ENCODE measurements at places on chromosomes 4 and X.

DNA sequence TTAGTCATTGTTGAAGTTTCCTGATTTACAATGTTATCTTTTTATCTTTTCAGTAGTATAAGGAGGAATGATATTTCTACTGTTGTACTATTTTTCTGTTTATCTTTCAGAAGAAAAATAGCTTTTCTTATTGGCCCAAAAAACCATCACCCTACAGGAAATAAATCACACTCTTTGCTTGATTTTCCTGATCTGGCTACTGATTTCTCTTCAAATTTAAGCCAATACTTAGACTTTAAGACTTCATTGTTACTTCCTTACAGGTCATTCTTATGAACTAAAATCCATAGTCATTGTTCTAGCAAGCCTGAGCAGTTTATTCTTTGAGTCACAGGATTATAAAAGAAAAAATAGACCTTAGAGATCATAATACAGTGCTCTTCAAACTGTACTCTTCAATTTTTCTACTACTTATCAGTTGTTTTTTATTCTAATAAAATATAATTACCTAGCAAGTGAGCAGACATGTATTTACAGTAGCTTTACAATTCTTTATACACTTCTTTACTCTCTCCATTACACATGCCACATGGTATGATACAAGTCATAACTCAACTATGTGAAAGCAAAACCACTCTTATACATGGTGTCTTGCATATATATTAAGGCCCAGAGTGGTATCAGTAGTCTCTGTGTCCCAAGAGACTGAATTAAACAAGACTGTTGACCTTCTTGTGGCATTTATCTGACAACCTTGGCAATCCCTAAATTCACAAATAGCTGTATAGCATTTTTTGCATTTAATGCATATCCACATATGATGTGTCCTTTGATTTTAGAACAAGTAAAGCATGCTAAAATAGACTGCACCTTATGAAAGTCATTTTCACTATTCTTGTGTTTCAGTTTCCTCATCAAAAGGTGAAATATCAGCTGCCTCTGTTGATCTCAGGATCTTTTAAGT is 47.9 kb downstream of the TET2 start:
- no peak for DNase-seq

DNA sequence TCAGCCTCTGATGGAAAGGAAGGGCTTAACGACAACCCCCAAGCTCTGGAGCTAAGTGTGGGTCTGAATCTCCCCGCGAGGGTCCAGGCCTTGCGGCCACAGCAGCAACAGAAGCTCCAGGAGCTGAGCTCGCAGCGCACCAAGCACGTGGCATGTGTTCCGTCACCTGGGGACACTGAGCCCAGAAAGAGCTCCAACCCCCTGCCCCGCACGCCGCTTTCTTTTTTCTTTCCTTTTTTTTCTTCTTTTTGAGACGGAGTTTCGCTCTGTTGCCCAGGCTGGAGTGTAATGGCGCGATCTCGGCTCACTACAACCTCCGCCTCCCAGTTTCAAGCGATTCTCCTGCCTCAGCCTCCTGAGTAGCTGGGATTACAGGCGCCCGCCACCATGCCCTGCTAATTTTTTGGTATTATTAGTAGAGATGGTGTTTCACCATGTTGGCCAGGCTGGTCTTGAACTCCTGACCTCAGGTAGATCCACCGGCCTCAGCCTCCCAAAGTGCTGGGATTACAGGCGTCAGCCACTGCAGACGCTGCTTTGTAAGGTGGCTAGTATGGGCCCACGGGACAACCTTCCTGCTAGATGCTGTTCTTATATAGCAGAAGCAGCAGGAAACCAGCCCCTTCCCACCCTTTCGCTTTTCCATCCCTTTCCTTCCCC is 685 bp upstream of the TNIP2 start:
- no peak for DNase-seq

GRCh38 chr4:25486171-25486570 is 109.1 kb downstream of the ANAPC4 start:
- DNase-seq, result no peak

DNA sequence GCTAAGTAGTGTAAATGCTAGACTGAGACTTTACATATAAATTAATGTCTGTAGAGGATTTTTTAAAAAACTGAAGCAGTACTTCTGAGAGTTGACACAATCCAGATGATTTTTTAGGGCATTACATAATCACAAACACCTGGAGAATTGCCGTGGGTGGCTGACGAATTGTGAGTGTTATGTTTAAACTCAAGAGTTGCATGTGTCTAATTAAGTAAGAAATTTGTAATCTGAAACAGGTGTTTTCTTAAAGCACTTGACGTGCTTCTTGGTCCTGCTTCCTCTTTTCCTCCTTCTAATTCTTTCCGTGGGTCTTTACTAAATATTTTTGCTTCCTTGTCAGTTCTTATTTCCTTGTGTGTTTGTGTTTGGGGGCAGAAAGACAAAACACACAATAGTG is 27.8 kb downstream of the PIR start:
- no peak for DNase-seq

DNA sequence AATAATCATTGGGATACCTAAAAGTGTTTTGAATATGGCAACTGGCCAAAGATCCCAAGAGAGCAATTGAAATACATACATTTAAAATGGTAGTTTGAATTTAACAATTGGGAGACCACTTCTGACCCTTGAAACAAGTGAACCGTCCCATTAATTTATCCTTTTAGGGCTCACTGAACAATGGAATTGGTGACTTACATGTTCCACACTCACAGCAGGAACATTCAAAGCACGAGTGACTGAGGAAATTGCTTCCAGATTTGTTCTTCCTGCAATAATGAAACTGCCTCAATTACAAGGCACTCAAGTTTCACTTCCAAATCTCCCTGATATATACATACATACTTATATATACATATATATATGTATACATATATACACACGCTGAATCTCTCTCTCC is 20.6 kb downstream of the SLC39A8 start:
- no peak for DNase-seq

DNA sequence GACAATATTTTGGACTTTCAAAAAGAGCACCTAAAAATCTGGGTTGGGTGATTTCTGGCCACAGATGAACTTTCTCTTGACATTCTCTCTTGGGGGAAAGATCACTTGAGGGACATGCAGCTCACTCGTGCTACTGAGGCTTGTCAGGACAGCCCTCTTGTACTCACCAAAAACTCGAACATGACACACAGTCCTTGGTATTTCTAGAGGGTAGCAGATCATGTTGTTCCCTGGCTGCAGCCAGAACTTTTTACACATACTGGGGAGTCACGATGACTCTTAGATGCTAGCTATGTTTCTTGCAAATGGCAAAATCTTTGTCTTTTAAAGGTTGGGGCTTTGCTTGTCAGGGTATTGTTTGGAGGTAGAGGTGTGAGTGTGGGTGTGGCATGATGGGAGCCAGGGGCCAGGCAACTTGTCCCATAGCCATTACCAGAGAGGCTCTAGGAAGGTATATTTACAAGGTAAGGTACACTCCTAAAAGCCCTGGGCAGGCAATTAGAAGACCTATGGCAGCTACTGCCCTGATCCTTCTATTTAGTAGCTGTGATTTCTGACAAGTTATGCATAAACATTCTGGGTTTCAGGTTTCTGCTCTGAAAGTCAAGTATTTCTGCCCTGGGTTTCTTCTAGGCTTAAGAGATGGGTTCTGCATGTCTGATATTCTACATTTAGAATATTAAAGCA is 241.7 kb upstream of the TLL1 start:
- no peak for DNase-seq

- no peak for DNase-seq
These were observed 71.7 kb downstream of the IDS start for GRCh38 chrX:149433451-149433850.

GRCh38 chrX:68672581-68673318 is 25.3 kb downstream of the STARD8 start:
- no peak for DNase-seq

- no peak for DNase-seq
These were observed 25.3 kb upstream of the NWD2 start for GRCh38 chr4:37219242-37219641.

GRCh38 chrX:116694046-116694445 is 231.3 kb upstream of the CT83 start:
- no peak for DNase-seq

DNA sequence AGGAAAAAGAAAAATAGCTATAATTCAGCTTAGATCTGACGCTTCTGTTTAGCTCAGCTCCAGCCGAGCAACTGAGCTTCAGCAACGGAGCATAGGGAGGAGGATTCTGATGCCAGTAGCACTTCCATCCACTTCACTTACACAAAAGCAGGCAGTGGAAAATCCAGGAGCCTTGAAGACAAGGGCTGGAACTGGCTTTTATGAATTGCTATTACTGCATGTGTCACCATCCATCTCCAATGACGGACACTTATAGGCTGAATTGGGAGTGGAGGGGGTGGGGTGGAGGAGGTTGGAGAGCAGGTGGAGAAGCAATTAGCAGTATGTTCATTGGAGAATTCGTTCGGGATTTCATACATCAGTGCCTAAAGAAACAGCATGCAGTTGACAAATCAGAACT is 15.6 kb downstream of the ENOX2 start:
- no peak for DNase-seq

DNA sequence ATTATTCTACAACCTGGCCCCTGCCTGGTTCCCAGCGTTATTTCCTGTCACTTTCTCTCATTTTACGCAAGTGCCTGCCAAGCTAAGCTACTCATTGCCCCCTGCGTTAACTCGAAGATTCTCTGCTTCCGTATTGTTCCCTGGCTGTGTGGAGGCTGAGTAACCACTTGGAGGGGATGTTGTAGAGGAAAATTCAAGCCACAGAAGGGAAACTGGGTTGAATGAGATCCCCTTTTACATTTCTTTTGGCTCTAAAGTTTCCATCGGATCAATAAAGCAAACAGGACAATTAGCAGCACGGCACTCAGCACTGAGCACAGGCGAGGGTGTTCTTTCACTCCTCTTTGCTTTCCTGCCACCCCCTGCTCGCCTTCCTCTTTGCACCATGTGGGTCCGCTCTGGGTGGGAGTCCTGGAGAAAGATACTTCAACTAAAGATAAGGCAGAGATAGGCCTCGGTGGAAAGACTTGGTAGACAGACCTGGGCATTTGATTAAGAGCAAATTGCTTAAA is 4.2 kb upstream of the TMSB4X start:
- DNase-seq, result peak; percentile 44

DNA sequence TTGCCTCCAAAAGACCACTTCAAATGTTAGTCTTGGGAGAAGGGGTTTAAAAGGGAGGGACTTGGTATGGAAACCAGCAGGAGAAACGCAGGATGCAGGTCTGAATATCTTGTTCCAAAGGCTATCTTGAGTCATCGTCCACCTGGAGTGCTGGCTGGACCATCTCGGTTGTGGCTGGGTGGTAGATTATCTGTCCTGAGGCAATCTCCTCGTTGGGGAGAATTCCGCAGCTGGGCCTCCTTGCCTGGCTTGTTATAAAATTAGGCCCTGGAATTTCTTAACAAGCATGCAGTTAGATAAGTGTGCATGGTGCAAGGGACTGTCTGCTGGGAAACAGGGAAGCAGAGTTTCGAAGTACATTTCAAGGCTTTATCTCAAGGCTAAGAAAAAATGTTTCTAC is 2045.7 kb upstream of the TENM3 start:
- no peak for DNase-seq

DNA sequence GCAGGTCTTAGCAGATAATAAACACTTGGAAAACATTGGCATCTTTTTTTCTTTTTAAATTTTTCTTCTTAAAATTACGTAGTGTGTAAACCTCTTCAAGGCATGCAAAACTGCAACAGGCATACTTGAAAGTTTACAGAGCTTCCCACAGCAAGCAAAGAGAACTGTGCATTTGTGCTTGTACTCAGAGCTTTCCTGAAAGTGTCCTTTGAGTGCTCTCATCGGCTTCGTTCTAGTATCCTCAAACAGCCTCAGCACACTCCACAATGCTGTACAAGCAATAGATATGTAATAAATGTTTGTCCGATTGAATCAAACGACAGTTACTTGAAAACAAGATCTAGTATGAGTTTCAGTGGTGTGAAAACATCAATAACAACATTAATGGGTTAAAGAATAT is 227.5 kb downstream of the PAPSS1 start:
- no peak for DNase-seq

- no peak for DNase-seq
These were observed 947.8 kb downstream of the C4orf33 start for GRCh38 chr4:130043732-130044160.

- no peak for DNase-seq
These were observed 6.7 kb upstream of the SPON2 start for GRCh38 chr4:1179089-1179441.

- DNase-seq, result no peak
These were observed 32.9 kb upstream of the PRPS2 start for GRCh38 chrX:12758291-12758690.

DNA sequence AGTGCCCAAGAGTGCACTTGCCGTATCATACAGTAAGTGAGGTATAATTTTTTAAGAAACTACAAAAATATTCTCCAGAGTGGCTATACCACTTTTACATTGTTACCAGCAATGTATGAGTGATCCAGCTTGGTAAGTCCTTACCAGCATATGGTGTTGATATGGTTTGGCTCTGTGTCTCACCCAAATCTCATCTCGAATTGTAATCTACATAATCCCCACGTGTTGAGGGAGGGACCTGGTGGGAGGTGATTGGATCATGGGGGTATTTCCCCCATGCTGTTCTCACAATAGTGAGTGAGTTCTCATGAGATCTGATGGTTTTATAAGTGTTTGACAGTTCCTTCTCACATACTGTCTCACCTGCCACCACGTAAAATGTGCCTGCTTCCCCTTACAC is 44.8 kb downstream of the RBMX start:
- DNase-seq, result no peak

DNA sequence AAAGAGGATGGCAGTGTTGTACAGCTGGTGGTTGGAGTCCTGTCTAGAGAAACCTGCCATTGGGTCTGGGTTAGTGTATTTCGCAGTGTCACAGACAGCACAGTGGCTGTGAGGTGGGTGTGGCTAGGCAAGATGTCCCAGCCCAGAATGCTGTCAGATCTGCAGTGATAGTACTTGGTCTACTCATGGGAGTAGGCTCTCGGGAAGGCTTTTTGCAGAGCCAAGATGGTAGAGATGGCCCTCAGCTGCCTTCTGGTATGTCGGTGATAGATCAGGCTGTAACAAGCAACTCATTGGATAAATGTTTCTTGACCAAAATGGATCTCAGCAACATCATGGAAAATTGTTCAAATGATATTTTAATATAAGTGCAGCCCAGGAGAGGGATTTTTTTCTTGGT is 84.3 kb upstream of the WDR1 start:
- DNase-seq, result no peak

DNA sequence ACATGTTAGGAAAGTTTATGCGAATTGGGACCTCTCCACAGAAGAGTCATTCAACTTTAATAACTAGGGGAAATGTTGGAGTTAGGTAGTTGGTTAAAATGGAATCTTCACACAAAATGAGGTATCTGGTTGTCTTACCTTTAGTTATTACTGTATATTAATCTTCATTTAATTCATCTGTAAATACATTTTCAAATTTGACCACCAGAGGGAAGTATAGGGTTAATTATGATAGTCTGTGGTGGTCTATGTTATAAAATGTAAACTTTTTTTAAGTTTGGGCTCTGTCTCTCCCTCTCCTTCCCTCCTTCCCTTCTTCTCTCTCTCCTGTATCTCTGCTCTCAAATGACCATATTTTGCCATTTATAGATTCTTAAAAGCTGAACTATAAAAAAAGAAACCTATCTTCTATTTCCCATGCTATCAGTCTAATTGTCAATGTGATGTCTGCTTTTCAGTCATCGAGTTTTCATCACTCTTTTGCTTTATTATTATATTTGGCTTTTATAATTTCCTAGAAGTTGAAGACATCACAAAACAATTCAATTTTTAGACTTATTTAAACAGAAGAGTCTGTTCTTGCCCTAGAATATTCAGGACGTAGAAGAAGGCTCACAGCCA is 49.8 kb downstream of the TMEM144 start:
- no peak for DNase-seq

All from midbrain (tissue), 1 donor.